Brain microvascular endothelial cell (primary cell): ENCODE measurements at places on chromosomes 5 and 9.

- peak; percentile 51 for DNase-seq
These were observed 136.4 kb downstream of the SLIT3 start for GRCh38 chr5:169164481-169164925.

DNA sequence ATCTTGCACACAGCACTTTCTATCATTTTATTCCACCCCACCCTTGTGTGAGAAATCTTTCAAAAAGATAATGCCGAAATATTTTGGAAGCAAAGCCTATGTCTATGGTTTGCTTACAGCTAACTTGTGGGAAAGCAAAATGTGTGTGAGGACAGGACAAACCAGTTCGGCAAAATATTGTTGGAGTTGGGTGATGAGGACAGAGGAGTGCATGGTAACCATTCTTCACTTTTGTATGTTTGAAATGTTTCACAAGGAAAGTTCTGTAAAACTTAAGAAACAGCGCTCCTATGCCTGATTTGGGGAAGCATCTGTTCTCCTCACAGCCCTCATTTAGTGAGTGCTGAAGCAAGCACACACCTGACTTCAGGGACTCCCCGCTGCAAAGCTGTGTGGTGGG lies 62.0 kb upstream of the RNF130 start:
- no peak for DNase-seq

DNA sequence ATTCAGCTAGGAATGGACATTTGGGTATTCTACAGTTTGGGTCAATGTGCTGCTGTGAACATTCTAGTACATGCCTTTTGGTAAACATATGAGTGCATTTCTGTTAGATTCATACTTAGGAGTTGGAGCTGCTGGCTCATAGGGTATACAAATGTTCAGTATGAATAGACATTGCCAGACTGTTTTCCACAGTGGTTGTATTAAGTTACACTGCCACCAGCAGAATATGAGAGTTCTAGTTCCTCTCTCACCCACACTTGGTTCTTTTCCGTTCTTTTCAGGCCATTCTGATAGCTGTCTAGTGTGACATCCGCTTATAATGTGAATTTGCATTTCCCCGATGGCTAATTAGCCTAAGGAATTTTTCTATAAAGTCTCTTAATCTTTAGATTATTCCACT lies 25.0 kb downstream of the STOM start:
- DNase-seq = no peak

- DNase-seq = no peak
These were observed 142.2 kb downstream of the FGF10 start for GRCh38 chr5:44246986-44247385.

- DNase-seq = no peak
These were observed 492.0 kb upstream of the MEF2C start for GRCh38 chr5:89374818-89375521.

- DNase-seq = peak; percentile 41
These were observed 20.4 kb upstream of the ZNF354B start for GRCh38 chr5:178839319-178839704.

DNA sequence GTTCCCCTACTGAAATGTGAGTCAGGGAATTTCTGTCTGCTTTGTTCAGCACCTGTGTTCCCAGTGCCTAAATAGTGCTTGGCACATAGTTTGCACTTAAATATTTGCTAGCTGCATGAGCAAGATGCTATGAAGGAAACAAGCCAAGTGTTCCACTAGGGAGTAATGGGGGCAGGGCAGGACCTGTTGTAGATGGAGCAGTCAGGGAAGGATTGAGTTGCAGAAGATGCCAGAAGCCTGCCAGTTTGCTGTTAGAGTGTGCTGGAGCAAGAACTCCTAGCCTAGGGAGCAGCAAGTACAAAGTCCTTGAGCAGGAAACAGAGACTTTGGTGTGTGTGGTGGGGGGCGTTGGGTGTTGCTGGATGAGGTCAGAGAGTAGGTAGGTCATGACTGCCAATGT lies 87.5 kb downstream of the DAB2IP start:
- no peak for DNase-seq

DNA sequence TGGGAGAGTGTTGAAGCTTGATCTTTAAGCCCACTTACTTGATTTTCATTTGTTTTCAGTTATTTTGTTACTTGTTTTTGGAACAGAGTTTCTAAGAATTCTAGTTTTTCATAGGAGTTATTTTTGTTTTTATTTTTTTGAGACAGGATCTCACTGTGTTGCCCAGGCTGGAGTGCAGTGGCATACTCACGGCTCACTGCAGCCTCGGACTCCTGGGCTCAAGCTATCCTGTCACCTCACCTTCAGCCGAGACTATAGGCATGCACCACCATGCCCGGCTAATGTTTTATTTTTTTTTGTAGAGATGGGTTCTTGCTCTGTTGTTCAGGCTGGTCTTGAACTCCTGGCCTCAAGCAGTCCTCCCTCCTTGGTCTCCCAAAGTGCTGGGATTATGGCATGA lies 6.3 kb downstream of the ERBIN start:
- DNase-seq = no peak
